ENCODE measurements at places on chromosomes 11 and 22.

DNA sequence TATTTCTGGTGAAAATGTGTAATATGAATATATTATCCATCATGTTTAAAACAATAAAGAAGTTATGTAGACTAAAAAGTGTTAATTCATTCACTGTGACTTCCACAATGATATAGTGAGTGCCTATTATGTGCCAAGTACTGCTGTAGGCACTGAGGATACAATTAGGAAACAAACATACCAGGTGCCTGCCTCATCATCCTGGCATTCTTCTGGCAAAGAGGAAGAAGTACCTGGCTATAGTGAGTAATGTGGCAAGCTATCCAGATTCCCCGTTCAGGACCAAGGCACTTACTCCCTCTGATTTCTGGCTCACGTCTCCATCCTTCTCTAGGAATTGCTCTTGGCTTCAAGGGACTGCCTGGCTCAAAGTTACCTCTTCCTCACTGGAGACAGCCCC lies 77.5 kb upstream of the CLMP start:
- DNase-seq = no peak

DNA sequence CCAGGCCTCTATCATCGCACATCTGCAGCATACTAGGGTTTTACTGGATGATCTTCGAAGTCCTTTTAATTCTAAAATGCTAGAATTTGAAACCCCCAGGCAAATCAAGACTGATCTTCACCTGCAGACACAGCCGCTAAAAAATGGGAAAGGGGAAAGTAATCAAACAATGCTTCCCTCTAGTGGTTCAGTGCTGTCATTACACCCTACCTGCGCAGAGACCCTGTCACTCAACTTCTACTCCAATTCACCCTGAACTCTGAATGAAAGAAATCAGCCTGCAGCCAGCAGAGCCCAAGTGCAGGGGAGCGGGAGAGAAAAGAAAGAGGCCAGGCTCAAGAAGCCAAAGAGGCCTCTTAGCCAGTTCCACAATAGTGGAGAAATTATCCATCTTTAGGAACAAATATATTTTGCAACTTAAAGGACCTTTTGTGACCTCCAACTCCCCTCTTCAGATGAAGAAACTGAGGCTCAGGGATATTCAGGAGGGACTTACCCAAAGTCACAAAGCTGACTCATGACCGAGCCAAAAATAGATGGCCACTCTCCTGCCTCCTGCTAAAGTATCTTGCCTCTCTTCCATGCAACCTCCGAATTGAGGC lies 33.0 kb downstream of the SERGEF start:
- no peak for DNase-seq

- DNase-seq = no peak
Measured at GRCh38 chr11:12164061-12165014, 53.9 kb downstream of the MICAL2 start.

DNA sequence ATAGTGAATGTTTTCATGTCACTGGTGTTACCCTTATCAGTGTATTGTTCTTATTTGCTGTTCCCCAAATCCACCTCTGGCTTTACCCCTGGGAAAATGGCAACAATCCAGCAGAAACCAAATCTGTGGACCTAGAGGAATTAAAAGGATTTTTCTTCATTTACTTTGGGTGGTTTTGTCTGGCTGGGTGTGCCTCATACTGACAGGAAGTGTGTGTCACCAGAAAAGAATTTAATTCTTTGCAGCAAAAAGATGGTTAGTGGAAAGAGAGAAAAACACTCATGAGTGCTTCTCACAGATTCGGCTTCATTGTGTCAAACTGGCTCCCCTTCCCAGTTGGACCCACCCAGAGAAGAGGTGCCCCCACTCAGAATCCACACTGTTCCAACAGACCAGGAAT lies 38.9 kb downstream of the FZD4 start:
- no peak for DNase-seq

DNA sequence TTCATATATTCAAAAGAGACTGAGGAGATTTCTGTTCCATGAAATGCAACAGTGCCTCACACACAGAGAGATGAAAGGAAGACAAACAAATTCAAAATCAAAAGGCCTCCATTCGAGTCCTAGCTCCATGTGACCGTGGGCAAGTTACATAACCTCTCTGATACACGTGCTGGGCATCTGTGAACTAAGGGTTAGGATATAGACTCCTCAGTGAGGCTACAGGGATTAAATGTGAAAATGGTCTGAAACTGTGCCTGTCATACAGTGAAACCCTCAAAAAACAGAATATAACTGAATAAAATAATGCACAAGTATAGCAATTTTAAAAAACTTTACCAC lies 111.8 kb upstream of the MTMR2 start:
- no peak for DNase-seq

DNA sequence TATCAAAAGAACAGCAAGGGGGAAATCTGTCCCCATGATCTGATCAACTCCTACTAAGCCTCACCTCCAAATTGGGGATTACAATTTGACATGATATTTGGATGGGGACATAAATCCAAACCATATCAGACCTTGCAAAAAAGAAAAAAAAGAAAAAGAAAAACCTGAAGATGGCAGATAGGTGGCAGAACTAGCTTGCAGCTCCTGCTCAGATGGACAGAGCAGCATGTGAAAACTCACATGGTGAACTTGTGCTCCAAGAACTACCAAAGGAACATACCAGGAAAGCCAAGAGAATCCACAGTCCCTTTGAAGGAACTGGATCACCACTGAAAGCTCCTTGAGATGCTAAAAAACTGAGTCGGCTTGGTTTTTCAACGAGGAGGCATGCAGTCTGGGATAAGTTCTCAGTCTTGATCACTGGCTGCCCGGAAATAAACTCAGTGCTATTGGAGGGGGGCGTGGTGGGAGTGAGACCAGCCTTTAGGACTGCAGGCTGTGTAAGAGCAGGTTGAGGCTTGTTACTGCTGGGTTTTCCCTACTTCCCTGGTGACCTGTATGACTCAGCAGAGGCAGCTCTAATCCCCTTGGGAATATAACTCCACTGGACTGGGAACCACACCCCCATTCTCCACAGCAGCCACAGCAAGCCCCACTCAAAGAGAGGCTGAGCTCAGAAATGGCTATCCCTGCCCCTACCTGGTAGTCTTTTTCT lies 358.3 kb upstream of the ARHGAP42 start:
- no peak for DNase-seq

GRCh38 chr11:85076535-85077330 lies 550.4 kb downstream of the DLG2 start:
- no peak for DNase-seq

- DNase-seq = no peak
Measured at GRCh38 chr22:49181431-49181830, 646.2 kb downstream of the BRD1 start.

DNA sequence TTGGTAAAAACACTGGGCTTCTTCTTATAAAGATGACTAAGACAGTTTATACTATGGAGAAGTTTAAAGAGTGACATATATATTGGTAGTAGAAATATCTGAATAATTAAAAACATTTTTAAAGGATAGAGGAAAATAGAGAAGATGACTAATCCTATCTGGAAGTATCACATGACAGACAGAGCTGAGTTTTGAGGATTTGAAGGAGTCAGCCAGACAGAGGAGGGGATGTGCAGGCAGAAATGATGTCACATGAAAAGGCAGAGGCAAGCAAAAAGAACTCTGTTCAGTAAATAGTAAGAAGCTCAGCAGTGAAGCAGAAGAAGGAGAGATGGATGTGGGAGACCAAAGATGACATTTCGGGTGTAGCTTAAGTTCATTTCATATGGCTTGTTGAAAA lies 1.6 kb downstream of the OR10A2 start:
- DNase-seq = no peak

DNA sequence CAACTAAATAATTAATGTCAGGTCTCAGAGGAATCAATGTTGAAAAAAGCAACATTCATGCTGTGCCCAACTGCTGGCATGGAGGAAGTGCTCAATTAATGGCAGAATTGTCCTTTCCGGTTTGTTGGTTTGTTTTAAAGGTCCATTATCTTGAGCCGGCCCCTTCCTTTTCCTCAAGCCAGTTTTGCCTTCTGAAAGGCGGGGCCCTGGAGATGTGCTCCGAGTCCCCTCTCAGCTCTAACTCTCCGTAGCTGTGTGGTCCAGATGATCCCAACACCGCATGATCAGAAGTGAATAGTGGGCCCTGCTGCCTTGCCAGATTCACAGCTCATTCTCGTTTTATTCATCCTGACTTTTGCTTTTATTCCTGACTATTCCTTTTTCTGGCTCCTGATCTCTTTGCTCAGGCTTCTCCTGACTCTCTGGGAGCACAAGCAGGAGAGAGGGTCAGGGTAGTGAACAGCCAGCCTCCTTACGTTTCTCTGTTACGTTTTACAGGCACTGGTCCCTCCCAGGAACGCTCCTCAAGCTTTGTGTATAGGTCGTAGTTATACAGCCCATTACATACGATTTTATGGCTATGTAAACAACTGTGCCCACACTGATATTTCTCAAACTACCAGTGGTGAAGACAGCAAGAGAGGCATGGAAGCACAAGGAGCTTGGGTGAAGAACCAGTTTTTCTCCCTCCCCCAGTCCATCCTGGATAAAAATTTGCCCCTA lies 265.9 kb downstream of the LARGE1 start:
- no peak for DNase-seq

DNA sequence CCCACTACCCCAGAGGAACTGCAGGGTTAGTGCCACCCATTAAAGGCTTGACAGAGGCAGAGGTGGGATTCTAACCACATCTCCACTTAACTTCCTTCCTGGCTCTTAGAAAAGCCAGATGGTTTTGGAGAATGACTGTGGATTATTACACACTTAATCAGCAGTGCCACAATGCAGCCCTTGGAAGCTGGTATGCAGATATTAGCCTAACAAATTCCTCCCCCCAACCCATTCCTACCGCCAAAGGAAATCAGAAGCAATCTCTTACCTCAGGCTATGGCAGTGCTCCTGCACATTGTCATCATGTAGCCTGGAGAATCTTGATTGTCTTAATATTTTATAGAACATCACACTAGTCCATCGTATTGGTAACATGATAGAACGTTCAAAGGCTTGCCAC lies 23.2 kb upstream of the NRGN start:
- no peak for DNase-seq

- no peak for DNase-seq
Measured at GRCh38 chr11:129324533-129325175, 51.0 kb upstream of the BARX2 start.

DNA sequence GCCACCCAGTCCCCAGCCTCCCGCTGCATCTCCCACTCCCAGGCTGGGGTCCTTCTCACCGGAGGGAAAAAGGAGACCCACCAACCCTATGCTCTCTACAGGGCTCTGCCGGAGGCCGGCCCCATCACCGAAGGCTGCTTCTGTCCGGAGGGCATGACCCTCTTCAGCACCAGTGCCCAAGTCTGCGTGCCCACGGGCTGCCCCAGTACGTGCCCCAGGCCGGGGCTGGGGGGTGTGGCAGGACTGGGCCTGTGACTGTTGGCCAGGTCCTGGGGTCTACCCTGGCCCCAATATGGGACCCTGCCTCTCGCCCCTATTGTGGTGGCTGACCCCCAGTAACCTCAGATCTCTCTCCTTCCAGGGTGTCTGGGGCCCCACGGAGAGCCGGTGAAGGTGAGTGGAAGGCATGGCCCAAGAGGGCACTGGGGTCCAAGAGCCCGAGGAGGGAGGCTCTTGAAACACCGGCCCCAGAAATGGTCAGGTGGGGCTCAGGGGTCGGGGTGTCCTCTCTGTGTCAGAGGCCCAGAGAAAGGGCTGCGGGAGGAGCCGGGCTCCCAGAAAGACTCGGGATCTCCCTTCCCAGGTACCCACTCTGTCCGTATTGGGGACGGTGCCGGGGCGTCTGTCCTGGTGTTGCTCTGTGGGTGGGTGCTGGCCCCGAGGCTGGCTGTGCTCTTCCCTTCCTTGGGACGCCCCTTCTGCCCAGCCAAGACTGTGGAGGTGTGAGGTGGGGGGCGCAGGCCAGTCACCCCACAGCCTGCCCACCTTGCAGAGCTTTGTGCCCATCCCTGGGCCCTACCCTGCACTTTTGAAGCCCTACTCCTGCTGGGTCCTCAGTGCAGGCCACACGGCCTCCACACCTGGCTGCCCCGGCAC lies 26.1 kb upstream of the MUC5B start:
- no peak for DNase-seq

DNA sequence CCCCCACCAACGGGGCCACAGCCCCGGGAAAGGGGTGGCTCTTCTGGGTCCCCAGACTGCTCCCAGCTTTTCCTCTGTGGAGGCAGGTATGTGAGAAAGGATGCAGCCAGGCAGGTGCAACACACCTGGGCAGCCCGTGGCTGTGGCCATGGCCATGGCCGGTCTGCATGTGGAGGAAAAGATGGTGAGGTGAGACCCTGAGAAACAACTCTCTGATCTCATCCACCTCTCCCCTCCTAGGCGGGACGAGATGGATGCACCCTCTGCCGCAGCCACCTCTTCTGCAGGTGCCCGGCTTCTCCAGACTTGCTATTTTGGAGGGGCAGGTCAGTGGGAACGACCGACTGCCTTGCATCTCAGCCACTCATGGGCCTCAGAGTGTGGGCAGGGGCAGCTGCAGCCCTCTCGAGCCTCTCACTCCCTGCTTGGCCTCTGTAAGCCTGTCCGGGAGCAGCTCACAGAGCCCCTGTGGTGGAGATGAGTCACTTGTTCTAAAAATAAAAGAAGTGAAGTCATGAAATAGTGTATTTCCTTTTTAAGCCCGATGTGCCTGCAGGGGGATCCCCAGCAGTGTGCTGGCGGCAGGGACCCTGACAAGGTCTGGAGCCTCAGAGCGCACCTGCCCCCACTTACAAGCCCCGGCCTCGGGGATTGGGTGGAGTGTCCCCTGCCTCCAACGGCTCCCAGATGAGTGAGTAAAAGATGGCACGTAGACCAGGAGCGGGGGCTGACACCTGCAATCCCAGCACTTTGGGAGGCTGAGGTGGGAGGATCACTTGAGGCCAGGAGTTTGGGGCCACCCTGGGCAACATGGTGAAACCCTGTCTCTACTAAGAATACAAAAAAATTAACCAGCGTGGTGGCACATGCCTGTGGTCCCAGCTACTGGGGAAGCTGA lies 10.7 kb downstream of the SMIM38 start:
- DNase-seq = peak; percentile 54

All from hindlimb muscle (tissue), 1 donor.